ENCODE measurements at places on chromosomes 16 and 17. TPM values are rescaled to one million over a fixed set of nuclear protein-coding genes. Genes with fewer than 3 reads are reported as not detected.

- peak; percentile 85 for DNase-seq
These were observed 13.9 kb downstream of the KDM8 start for GRCh38 chr16:27217256-27217655.

GRCh38 chr17:77613218-77613617, 345.3 kb upstream of the TNRC6C start:
- DNase-seq: no peak

GRCh38 chr17:43745541-43745940, 13.1 kb downstream of the SOST start:
- DNase-seq: no peak

DNA sequence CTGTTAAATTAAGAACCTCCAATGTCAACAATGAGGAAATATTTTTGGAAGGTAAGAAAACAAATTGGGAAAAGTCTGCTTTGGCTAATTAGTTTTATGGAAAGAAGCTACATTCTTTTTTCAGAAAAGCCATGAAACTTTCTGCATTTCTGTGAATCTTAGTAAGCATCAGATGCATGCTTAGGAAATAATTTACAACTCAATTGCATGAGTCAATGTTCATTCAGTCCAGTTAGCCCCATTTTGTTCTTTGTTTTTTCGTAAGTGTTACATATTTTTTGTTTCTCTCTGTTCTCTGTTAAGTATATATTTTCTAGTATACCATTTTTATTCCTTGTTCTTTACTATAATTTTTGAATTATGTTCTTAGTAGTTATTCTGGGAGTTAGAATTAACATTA, 195.2 kb upstream of the KIF2B start:
- peak; percentile 59 for DNase-seq

GRCh38 chr16:529012-529575, 1.6 kb downstream of the CAPN15 start:
- DNase-seq: no peak

- DNase-seq: no peak
These were observed 374.0 kb upstream of the ASIC2 start for GRCh38 chr17:33667052-33667509.

- DNase-seq: no peak
These were observed 678 bp downstream of the SRP68 start for GRCh38 chr17:76071531-76072147.

- peak; percentile 15 for DNase-seq
These were observed 3.6 kb upstream of the CBX4 start for GRCh38 chr17:79842656-79843473.

DNA sequence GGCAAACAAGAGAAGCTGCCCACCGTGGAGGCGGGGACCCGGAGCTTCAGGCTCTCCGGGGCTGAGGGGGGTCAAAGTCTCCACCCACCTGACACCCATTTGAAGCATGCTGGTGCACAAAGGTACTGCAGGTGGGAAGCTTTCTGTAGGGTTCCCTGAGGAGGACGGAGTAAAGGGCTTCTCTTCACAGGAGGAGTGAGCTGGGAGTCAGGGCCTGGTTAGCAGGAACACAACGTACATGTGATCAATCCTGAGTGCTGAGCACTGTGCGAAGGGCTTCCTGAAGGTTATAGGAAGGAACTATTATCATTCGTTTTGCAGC, 252.9 kb upstream of the RPL38 start:
- no peak for DNase-seq

- peak; percentile 58 for DNase-seq
These were observed 2.5 kb upstream of the MAP3K14 start for GRCh38 chr17:45319239-45319703.

GRCh38 chr16:29862383-29862883, 593 bp downstream of the CDIPT start:
- DNase-seq: peak; percentile 27

DNA sequence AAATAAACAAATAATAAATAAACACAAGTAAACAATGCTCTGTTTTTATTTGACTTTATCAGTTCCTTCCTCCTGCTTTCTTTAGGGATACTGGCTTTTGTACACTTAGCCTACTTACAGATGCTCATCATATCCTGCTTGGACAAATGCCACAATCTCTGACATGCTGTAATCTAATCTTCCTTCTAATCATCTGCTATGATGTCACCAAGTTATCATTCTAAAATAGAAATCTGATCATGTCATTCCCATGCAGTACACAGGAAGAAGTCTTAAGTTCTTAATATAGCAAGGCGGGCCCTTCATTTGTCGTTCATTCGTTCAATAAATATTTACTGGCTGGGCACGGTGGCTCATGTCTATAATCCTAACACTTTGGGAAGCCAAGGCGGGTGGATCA, 9.1 kb upstream of the UBB start:
- peak; percentile 73 for DNase-seq

DNA sequence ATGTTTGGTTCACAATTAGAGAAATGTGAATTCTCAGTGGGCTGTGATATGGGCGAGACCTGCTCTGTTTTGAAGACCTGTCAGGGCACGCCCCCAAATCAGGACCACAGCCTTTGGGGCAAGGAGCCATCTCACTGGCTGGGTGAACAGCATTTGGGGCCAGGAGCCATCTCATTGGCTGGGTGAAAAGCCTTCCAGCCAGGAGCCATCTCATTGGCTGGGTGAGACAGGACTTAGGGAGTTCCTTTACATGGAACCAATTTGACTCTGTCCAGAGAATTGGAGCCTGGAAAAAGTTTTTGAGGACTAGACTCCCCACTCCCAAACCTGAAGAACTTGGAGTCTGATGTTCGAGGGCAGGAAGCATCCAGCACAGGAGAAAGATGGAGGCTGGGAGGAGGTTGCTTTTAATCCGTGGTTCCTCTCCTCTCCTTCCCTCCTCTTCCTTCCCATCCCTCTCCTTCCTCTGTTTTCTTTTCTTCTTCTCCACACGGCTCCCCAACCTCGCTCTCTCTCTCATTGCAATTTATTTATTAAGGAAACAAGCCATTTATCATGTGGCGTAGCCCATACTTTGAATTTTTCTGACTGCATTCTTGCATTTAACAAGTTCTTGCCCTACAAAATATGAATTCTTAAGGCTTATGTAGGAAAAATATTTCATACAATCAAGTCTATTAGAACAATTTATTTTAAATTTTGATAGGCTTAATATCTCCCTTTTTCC, 19.7 kb downstream of the FOXL1 start:
- peak; percentile 55 for DNase-seq

- no peak for DNase-seq
These were observed 907.5 kb downstream of the CDH8 start for GRCh38 chr16:61128545-61129323.

- DNase-seq: no peak
These were observed 92.6 kb upstream of the CBX4 start for GRCh38 chr17:79931817-79932309.

DNA sequence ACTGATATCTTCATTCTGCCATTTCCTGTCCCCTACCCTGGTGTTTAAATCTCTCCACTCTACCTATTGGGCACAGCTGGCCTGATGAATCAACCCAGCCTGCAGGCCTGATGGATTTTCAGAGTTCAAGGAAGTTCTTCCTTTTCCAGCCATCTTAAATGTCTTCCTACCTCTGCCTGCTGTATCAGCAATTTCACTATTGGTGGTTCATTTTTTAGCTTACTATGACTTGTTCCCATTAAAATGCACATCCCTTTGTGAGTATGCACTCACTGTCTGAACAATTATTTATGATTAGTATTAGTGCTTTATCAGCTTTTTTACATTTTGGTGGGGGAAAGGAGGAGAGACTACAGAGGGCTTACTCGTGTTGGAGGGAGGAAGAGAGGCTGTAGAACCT, 48.6 kb upstream of the CRHR1 start:
- no peak for DNase-seq

DNA sequence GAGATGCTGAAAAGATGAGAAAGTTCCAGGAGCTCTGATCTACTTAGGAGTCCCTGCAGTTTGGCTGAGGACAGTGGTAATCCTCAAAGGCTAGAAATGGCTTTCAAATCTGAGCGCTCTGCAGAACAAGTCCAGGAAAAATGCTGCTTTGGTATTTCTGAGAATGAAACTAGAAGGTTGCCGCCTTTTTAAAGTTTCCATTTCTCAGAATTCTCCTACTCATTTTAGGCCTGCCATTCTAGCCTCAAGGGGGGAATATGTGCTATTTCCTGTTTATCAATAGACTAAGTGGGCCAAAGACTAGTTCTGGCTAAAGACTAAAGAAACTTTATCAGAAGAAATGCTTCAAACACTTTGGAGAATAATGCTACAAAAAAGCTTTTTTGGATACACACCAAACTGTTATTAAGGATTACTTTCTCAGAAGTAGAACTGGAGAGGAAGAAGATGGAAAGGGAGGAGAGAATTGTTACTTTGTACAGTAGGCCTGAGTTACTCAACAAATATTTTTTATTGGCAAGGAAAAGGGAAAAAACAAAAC, at the start of gene SLFN12L:
SLFN12L (minus strand) TSS at position 78 of the 541 bp plus-strand sequence. CDS start 15,314 bp downstream, outside the sequence.
- DNase-seq: peak; percentile 28

BAIAP3 gene
- total RNA-seq: 0.09 TPM

MLKL gene
- total RNA-seq: 10.8 TPM

ABCC11 gene
- 0.09 TPM for total RNA-seq

SLC38A10 gene
- total RNA-seq: 49.5 TPM

TP53TG3D gene
- total RNA-seq: not detected

SPECC1 gene
- 16.8 TPM for total RNA-seq

SOX15 gene
- 0.57 TPM for total RNA-seq
